ENCODE measurements at places on chromosomes 2 and 18.

- DNase-seq = no peak
Measured at GRCh38 chr2:16525265-16525887, 140.3 kb downstream of the CYRIA start.

DNA sequence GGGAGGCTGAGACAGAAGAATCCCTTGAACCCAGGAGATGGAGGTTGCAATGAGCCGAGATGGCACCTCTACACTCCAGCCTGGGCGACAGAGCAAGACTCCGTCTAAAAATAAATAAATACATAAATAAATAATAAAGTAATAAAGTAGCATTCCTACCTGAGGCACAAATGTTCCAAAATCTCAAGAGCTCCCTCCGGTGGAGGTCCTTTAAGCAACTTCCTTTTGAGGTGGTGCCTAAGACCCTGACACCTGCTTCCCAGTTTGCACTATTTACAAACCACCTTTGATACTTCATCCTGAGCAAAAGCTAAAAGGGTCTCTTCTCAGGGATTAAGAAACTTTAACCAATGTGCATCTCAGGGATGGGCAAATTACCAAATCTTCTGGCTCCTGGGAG lies 505.1 kb downstream of the CNTNAP5 start:
- DNase-seq = no peak

DNA sequence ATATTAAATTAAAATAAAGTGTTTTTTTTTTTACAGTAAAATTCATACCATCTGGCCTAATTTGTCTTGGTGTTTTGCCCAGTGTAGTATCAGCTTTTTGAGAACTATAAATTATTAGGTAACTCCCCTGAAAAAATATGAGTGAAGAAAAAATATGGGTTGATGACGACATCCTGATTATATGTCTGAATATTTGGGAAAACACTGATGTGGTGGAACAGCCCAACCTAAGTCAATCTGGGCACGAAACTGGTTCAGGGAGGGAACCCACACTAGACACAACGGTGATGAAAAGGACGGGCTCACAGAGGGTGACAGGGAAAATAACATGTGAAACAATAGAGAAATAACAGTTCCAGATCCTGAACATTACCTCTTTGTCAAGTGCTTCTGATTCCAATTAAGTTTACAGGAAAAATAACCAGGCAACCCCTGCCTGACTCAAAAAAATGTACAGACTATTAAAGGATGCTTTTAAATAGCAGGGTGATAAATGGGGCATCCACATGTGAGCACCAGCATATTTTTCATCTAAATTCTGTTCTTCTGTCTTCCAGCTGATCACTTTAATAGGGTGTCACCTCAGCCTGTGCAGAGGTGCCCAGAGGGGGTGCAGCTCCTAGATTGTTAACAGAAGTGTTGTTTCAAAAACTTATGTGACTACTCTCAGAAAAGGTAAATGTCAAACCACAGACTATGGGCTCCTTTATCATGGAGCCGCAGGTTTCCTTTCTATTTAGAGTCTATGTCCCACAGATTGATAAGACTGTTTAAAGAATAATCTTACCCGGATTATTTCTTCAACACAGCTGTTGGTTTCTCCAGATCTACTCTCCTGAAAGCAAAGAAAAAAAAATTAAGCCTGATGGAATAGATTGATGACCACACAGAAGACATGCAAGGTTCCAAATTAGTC lies 305.4 kb downstream of the AFF3 start:
- no peak for DNase-seq

DNA sequence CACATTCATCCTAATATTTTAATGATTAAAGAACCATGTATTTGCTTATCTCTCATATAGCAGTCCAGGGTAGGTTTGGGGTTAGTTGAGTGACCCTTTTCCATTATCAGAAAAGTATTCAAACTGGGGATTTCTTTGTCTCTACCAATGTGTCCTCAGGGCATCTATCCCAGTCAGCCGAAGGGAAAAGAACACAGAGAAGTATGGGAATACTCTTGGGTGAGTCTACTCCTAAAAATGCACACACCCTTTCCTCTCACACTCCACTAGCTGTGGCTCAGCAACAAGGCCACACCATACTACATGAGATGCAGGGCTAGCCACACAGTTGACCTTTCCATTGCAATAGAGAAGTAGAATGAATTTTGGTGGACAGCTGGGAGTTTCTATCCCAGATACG lies 114.3 kb downstream of the NXPH2 start:
- DNase-seq = no peak

DNA sequence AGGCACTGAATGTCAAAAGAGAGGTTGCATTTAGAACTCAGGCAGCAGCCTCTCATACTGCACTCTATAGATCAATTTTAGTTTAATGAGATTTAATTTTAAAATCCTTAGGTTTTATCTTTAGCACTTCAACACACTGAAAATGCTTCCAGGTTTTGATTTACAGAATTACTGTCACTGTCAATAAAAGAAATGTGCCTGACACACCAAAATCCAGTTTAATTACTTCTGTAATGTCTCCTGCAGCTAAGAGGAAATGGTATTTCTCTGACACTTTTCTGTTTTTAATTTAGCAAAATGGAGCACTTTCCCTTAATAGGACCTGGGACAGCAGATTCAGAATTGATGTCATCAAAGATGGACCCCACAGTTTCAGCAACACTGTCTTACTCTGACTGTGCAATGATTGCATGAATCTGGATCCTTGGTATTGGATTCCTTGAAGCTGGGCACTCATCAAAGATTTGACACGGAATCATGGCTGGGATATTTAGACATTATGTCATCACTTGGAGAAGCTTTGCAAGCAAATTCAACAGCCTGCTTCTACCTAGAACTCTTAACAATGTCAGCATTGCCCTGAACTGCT lies 576.5 kb downstream of the NRXN1 start:
- no peak for DNase-seq

DNA sequence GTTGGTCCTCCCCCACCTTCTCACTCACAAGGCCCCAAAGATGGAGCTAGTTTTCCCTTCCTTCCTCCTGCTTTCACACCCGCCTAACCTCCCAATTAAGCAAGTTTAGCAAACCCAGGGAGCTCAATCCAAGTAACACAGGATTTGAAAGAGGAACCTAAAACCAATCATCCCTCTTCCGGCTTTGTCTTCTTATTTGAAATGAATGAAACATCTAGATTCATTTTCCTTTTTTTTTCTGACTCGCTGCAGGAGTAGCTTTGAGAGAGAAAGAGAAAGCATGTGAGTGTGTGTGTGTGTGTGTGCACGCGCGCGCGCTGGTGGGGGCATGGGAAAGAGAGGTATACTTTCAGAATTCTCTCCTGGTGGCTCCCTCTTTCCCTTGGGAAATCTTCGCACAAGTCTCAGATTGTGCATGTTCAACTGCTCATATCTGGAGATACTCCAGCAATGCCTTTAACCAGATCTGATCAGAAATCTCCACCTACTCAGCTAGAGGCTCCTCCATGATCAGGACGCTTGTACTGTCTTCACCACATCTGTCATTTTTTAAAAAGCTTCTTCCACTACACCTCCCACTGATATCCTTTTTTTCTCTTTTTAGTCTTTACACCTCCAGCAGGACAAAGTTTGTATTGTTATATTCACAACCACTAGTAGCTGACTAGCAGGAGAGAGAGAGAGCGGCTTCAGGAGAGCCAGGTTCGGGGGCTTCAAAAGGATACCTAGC lies 1.7 kb downstream of the SLC8A1 start:
- no peak for DNase-seq

DNA sequence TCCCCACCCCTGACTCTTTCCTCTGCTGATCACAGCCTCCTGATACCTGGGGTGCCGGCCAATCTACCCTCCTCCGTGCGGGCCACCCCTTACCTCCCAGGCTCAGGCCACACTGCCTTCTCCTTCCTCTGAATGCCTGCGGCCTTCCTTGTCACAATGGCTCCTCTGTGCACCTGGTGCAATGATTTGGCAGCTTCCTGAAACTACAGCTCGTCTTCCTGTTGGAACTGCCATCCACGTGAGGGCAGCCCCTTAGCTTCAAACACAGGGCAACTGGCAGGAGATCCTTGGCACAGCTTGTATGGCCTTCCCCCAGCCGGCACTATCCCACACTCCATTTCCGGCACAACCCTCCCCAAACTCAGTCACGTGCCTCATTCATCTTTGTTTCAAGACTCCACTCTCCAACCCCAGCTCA lies 69.0 kb downstream of the STPG4 start:
- no peak for DNase-seq

GRCh38 chr2:138994502-138994901 lies 214.3 kb upstream of the NXPH2 start:
- DNase-seq = no peak

Data from activated T-cell treated with anti-CD3 and anti-CD28 coated beads for 1 hour (primary cell).